ENCODE measurements at places on chromosomes 2 and 18. TPM values are rescaled to one million over a fixed set of nuclear protein-coding genes. Genes with fewer than 3 reads are reported as not detected.

DNA sequence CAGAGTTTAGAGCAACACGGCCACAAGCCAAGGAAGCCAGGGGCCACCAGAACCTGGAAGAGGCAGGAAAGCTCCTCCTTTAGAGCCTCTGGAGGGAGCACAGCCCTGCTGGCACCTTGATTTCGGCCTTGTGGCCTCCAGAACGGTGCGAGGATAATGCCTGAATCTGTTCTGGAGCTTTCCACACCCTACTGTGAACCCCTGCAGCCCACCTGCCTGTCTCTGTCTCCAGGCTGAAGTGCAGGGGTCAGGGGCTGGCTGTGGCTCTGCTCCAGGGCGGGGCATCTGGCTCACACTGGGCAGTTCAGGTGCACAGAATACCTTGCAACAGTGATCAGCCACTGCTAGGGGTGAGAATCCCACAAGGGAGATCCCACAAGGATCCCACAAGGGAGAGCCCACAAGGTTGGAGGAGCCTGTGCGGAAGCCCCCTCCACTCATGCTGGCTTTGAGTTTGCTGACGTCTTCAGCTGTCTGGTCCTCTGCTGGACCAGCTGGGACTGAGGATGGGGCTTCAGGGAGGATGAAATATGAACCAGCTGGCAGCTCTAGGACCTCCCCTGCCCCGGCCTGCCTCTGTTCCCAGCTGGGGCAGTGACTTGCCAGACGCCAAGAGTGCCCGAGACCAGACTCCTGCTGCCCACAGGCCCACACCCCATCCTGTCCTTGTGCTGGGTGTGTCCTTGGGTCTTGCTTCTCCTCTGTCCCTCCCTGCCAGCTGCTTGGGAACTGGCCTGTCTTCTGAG is 56.4 kb upstream of the OTOS start:
- DNase-seq = no peak

The SCN2A gene
- 24.2 TPM for total RNA-seq

DNA sequence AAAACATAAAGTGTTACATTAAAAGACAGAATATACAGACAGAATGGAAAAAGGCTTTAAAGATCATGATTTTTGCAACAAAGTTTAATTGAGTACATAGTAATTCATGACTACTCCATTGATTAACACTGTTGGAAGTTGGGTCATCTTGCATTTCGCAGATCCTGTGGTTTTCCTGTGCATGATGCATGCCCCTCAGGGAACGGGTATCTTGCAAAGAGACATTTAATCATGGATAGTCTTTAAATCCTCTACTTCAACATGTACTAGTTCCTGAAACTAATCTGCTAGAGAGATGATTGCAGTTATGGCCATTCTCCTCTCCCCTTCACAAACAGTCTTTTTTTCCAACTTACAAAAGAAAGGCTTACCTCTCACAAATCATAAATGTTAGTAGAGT is 155.6 kb upstream of the DSEL start:
- DNase-seq = no peak

The DYTN gene
- total RNA-seq = not detected

The OXER1 gene
- total RNA-seq = 0.50 TPM

DNA sequence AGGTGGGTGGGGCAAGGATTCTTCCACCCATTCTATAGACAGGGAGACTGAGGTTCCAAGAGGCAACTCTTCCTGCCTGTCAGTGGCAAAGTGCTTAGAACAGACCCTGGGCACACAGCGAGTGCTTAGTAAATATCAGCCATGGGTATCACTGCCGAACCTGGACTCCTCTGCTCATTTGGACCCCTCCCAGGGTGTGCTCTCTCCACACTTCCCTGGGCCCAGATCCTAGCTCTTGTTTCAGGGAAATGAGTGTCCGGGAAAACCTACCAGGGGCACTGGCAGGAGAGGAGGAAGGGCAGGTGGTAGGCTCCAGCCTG is 136.3 kb downstream of the CYP26B1 start:
- no peak for DNase-seq

The SCN1A gene
- 34.9 TPM for total RNA-seq

- no peak for DNase-seq
Observed at GRCh38 chr2:73468376-73468775, 82.7 kb downstream of the ALMS1 start.

DNA sequence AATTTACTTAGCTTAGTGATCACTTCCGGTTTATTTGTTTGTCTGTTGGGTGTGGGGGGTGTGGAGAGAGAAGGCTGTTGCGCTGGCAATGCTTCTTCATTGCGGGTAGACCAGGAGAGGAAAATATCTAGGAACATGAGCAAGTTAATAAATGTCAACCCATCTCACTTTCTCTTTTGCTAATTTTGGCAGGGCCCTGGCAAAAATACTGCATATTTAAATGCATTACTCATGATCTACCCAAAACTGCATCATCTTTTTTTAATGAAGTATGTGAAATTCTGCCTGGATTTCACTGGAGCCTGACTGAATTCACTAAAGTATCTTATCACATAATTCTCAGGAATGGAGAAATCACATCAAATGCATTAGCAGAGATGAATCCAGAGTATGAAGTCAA is 1131.0 kb upstream of the NXPH2 start:
- DNase-seq = no peak

- no peak for DNase-seq
Observed at GRCh38 chr2:144671695-144672455, 152.0 kb upstream of the ZEB2 start.

The KIAA2012 gene
- total RNA-seq = 5.7 TPM

- DNase-seq = no peak
Observed at GRCh38 chr2:58871469-58872142, 630.5 kb upstream of the FANCL start.

GRCh38 chr18:61187971-61188370 is 145.3 kb upstream of the CDH20 start:
- no peak for DNase-seq

GRCh38 chr18:57095884-57096283 is 51.0 kb upstream of the BOD1L2 start:
- no peak for DNase-seq

GRCh38 chr2:201257381-201257955 is 2.9 kb upstream of the CASP8 start:
- no peak for DNase-seq

- no peak for DNase-seq
Observed at GRCh38 chr2:40129725-40130124, 322.2 kb downstream of the SLC8A1 start.

The C1QL2 gene
- total RNA-seq = 0.11 TPM

DNA sequence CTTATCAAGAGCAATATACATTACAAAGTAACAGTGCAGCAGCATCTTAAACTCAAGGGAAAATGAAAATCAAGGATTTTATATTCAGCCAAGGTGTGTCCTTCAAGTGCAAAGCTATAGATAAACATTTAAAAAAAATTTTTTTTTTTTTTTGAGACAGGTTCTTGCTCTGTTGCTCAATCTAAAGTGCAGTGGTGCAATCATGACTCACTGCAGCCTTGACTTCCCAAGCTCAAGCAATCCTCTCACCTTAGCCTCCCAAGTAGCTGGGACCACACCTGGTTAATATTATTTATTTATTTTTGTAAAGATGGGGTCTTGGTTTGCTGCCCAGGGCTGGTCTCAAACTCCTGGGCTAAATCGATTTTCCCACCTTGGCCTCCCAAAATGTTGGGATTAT is 9.0 kb downstream of the CDKL4 start:
- no peak for DNase-seq

DNA sequence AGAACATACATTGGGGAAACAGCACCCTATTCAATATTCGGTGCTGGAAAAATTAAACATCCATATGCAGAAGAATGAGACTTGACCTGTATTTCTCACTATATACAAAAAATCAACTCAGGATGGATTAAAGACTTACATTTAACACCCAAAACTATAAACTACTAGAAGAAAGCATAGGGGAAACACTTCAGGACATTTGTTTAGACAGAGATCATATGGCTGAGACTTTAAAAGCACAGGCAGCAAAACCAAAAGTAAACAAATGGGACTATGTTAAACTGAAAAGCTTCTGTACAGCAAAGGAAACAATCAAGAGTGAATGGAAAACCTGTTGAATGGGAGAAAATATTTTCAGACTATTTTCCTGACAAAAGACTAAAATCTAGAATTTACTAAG is 1694.1 kb upstream of the CELF4 start:
- DNase-seq = no peak

- DNase-seq = no peak
Observed at GRCh38 chr2:62326735-62327134, 130.8 kb downstream of the B3GNT2 start.

DNA sequence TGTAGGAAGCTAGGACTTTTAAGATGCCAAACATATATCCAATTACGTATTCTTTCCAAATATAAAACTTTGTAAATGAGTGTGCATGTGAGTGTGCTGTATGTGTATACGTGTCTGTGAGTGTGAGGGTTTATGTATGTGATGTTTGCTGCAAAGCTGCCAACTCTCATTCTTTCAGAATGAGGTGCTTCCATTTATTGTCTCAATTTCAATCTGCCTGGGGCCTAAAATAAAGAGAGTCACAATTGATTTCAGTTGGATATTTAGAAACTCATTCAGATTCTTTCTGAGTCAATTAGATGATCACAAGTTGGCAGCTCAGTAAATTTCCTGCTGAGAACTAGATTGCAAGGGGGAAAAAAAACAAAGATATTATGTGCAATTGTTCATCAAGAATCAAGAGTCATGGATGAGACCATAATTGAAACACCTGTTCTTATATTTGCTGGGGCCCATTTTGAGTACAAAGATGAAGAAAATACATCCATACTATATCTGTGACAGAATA is 621.2 kb upstream of the ACVR2A start:
- no peak for DNase-seq

DNA sequence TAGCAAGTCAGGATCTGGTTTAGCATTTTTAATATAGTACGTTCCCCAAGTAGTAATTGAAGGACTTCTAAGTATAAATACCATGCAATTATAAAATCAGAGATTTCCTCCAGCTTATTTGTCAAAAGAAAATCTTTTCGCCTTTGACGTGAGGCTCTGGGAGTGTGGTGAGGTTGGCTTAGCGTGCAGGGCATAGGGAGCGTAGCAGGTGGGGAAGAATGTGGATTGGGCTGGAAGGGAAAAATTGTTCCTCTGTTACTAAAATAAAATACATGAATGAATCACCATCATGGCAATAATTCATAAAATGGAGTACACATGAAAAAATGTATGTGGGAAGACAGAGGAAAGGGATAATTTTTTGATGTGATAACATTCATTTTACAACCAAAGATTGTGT is 5.4 kb upstream of the IL1RL2 start:
- no peak for DNase-seq

GRCh38 chr2:37321029-37321682 is 3.5 kb downstream of the PRKD3 start:
- no peak for DNase-seq

- no peak for DNase-seq
Observed at GRCh38 chr2:30608643-30609042, 161.6 kb downstream of the LCLAT1 start.

GRCh38 chr18:14124689-14125088 is 7.5 kb downstream of the ZNF519 start:
- no peak for DNase-seq

- DNase-seq = no peak
Observed at GRCh38 chr2:200778038-200778437, 33.7 kb upstream of the BZW1 start.

- no peak for DNase-seq
Observed at GRCh38 chr2:235918876-235919275, 249.3 kb downstream of the GBX2 start.

DNA sequence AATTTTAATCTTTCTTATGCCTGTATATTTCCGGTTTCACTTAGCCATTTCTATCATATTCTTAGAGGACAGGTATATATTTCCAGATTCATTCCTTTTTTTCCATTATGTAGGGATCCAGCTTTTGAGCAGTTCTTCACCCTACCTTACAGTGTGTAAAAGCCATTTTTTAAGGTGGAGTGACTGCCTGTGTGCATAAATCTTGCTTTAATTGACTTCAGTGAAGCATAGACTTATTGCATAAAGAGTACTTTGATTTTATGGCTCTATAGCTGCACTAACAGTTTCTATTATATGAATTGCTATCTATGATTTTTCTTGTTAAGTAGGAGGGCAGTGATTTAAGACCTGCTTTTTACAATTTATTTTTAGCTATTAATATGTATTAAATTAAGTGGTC is 132.6 kb downstream of the NYAP2 start:
- DNase-seq = no peak

- no peak for DNase-seq
Observed at GRCh38 chr2:31227110-31227509, 6.8 kb upstream of the EHD3 start.

The POTEJ gene
- total RNA-seq = 0.11 TPM

Measured in spinal cord (tissue), 10 donors.